ENCODE measurements at places on chromosomes 2 and 18. TPM values are rescaled to one million over a fixed set of nuclear protein-coding genes. Genes with fewer than 3 reads are reported as not detected.

DNA sequence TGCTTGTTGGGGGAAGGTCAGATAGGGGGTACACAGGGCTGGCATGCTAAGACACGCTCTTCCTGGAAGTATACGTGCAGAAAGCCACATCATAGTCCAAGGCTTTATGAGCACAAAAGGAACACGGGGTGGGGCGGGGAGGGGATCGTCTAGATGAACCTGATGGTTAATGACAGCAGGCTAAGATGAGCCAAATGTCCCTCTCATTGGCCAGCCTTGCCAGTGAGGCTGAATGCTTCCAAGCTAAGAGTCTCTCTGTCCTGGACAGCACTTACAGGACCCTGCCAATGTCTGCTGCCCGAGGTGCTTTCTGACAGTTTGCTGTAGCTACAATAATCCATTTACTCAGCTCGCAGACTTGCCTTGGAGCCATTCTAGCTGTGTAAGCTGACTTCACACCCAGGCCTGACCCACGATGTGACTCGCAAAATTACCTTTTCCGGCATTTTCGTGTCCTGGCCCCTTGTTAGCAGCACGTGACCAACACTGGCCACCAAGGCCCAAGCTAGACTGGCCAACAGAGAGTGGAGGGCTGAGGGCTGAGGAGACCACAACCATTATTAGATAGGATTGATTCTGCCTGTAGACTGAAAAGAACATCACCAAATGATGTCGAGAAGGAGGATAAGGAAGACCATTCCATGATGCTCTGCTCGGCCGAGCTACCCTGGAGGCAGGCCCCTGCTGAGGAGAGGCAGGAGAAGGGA lies 84.2 kb downstream of the MALT1 start:
- peak; percentile 62 for DNase-seq

Gene ARMC9
- 8.8 TPM for total RNA-seq

GRCh38 chr2:217724471-217724870 lies 278.3 kb downstream of the TNS1 start:
- no peak for DNase-seq

- no peak for DNase-seq
Measured at GRCh38 chr18:49168281-49168985, 217.7 kb upstream of the SMAD7 start.

DNA sequence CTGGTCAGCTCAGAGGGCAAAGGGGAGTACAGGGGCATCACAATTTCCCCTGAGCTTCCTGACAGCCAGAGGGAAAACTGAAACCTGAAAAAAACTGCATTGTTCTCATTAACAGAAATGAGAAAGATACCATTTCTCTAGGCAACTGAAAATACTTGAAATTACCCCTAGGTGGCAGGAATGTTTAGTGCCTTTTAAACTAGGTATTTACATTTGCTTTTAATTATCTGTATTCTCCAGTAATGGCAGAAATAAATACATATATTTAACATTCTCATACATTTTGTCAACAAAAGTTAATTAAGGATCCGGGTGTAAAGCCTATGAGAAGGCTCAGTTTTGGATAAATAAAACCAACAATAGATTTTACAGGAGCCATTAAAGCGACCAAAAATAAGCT lies 34.5 kb downstream of the RPL31 start:
- peak; percentile 35 for DNase-seq

Gene KCNE4
- total RNA-seq: 0.26 TPM

- no peak for DNase-seq
Measured at GRCh38 chr2:49111456-49111855, 42.9 kb downstream of the FSHR start.

GRCh38 chr2:9355716-9356115 lies 67.6 kb downstream of the ITGB1BP1 start:
- no peak for DNase-seq

- DNase-seq: peak; percentile 100
Measured at GRCh38 chr2:236769981-236770671, 200.5 kb downstream of the ACKR3 start.

Gene TFPI
- total RNA-seq: 0.64 TPM

Gene KIF1A
- not detected for total RNA-seq

Gene REG1B
- total RNA-seq: not detected

Gene TP53I3
- total RNA-seq: 34.5 TPM

Gene EGR4
- not detected for total RNA-seq

- no peak for DNase-seq
Measured at GRCh38 chr2:218264773-218265561, 4.2 kb downstream of the GPBAR1 start.

GRCh38 chr2:129911363-129912065 lies 68.0 kb upstream of the RAB6C start:
- no peak for DNase-seq

DNA sequence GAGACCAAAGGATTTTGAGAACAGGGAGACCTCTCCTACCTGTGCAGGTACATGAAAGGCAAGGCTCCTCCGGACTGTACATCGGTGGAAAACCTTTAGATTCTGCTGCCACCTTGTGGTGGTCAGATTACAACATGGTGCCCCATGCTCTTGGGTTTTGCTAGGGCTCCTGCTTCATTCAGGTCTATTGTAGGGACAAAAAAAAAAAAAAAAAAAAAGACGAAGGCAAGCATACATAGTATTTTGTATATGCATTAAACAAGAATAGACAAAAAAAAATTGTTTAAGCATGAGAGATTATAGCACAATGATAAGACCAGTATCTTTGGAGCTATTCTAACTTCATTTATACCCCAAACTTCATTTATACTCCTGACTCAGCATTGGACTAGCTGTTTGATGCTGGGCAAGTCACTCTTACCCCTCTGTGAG lies 27.4 kb upstream of the SPR start:
- peak; percentile 83 for DNase-seq

DNA sequence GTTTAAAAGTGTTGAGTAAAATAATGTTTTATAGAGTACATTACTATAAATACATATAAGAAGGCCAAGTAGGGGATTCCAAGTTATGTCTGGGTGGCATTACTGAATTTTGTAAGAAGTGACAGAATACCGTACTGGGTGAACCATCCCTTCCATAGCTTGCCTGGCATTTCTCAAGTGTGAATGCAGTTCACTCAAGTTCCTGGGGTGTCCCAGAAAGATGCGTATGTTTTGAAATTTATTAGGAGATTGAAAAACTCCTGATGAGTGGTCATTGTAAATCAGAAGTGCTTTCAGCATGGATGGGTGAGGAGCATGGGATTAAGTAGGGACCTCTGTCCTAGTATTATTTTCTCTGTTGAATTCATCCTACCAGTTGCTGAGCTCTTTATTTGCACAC lies 103.2 kb downstream of the VAPA start:
- no peak for DNase-seq

GRCh38 chr18:46411867-46412690 lies 244.9 kb downstream of the LOXHD1 start:
- peak; percentile 35 for DNase-seq

Data from bronchial epithelial cell (primary cell).